A673 (cell line): ENCODE measurements at places on chromosomes 16 and 17. TPM values are rescaled to one million over a fixed set of nuclear protein-coding genes. Genes with fewer than 3 reads are reported as not detected.

Gene ABI3
- total RNA-seq, result 9.7 and 13.0 TPM in 2 replicates

Gene TMEM114
- total RNA-seq, result 0.86 and 1.8 TPM in 2 replicates

Gene KRT12
- total RNA-seq, result not detected in 2 replicates

Gene KRTAP9-2
- not detected in 2 replicates for total RNA-seq

Gene TEKT5
- not detected in 2 replicates for total RNA-seq

Gene NEUROD2
- not detected in 2 replicates for total RNA-seq

Gene FBXW10
- 0.17 TPM in 1 of 2 replicates, not detected in the other for total RNA-seq

DNA sequence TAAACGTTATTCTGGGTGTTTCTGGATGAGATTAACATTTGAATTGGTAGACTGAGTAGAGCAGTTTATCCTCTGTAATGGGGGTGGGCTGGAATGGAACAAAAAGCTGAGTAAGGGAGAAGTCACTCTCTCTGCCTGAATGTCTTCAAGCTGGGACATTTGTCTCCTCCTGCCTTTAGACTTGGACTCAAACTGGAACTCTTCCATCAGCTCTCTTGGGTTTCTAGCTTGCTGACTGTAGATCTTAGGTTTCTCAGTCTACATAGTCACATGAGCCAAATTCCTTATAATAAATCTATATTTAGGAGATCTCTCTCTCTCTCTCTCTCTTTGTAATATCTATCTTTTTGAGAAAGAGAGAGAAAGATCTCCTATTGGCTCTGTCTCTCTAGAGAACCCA lies 553.3 kb upstream of the CDH11 start:
- no peak overlapping the region for H3K4me3 ChIP-seq
- no peaks in the 10 kb centered on the region for H3K4me1 ChIP-seq
- H3K27me3 ChIP-seq, result no peaks in the 10 kb centered on the region

DNA sequence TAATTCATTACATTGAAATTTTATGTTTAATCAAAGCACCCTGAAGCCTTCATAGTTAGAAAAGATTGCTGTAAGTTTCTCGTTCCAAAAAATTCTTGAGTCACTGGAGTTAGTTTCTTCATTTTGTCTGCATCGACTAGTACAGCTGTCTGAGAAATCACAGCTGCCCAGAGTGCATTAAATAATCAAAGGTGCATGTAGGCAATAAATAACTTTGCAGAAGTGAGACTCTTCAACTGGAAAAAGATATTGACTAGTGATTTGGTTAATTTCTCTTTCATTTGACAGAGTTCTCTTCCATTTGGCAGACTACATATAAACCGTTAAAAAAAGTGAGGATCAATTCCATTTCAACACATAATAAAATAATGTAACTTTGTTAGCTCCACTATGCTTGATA lies 234.0 kb downstream of the CNTNAP4 start:
- no peaks in the 10 kb centered on the region for H3K36me3 ChIP-seq
- no peaks in the 10 kb centered on the region for H3K27me3 ChIP-seq
- no peaks in the 10 kb centered on the region for H3K4me1 ChIP-seq
- H3K4me3 ChIP-seq, result no peak overlapping the region
- DNase-seq, result no peak
- no peak overlapping the region for H3K27ac ChIP-seq

- H3K36me3 ChIP-seq, result peaks cover 18% of the 10 kb centered on the region
- no peaks in the 10 kb centered on the region for H3K4me1 ChIP-seq
- no peak for DNase-seq
These were observed 130.1 kb upstream of the TMEM97 start for GRCh38 chr17:28188841-28189263.

- H3K36me3 ChIP-seq, result no peaks in the 10 kb centered on the region
- no peak for DNase-seq
- H3K4me1 ChIP-seq, result no peaks in the 10 kb centered on the region
- no peak overlapping the region for H3K27ac ChIP-seq
- no peaks in the 10 kb centered on the region for H3K27me3 ChIP-seq
- H3K4me3 ChIP-seq, result no peak overlapping the region
These were observed 32.6 kb downstream of the PMP22 start for GRCh38 chr17:15232517-15232915.

- H3K27ac ChIP-seq, result no peak overlapping the region
- no peak overlapping the region for H3K4me3 ChIP-seq
- no peak for DNase-seq
These were observed 67.5 kb downstream of the GNAO1 start for GRCh38 chr16:56258508-56259424.

DNA sequence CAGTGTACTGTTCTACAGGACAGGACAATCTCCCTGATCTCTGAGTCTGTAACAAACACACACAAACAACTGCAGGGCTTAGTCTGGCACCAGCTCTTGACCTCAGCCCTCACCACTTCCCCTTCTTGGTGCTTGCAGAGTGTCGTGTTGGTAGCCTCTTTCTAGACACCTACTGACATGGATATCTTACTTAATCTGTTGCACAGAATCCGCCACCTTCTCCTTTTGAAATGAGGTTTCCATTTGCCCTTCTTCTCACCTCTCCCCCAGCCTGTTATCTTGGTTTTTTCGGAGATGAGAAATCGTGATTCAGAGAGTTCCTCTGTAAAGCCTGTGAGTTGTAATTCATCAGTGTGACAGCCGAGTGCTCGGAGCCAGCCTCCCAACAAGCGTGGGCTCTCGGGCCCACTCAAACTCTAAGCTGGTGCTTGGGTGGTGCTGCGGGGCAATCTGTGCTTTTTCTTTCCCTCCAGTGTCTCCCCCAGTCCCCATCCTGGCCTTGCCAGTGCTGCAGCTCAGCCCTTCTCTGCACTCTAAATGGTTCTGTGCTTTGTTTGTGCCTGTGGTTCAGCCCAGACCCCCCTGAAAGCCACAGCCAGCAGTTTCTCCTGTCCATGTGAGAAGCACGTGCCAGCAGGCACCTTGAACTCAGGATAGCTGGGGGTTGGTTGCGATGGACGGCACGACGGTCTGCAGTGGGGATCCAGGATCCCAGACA lies 28.1 kb downstream of the KIAA0513 start:
- H3K27ac ChIP-seq, result no peak overlapping the region
- no peaks in the 10 kb centered on the region for H3K36me3 ChIP-seq
- no peak for DNase-seq

GRCh38 chr17:39051001-39051585 lies 83.9 kb upstream of the FBXO47 start:
- H3K4me1 ChIP-seq, result no peaks in the 10 kb centered on the region
- DNase-seq, result no peak
- H3K27me3 ChIP-seq, result no peaks in the 10 kb centered on the region
- H3K36me3 ChIP-seq, result no peaks in the 10 kb centered on the region
- H3K27ac ChIP-seq, result no peak overlapping the region
- H3K4me3 ChIP-seq, result no peak overlapping the region

DNA sequence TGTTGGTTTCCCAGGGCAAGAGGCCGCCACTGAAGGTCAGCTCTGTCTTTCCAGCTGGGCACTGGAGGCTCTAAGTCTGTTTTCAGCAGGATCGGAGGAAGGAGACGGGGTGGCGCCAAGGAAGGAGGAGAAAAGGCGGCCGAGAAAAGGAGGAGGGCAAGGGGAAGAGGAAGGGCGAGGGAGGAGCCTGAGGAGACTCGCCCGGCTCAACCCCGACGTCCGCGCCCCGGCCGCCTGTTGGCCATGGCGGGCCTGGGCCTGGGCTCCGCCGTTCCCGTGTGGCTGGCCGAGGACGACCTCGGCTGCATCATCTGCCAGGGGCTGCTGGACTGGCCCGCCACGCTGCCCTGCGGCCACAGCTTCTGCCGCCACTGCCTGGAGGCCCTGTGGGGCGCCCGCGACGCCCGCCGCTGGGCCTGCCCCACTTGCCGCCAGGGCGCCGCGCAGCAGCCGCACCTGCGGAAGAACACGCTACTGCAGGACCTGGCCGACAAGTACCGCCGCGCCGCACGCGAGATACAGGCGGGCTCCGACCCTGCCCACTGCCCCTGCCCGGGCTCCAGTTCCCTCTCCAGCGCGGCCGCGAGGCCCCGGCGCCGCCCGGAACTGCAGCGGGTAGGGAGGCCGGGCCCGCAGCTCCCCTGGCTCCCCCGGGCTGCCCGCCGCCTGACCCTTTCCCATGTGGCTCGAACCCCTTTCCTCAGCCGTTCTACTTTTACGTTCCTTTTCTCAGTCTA lies at the start of gene RNF135:
Gene RNF135, plus strand, starts transcription at position 209 of the 737 bp plus-strand sequence. Its CDS starts 35 bp downstream, at position 244.
- H3K4me3 ChIP-seq, result peak within 1 kb of the TSS; percentile 51
- H3K36me3 ChIP-seq, result no peaks in the 10 kb centered on the region
- peak; percentile 72 for DNase-seq

- no peak overlapping the region for H3K4me3 ChIP-seq
- H3K27me3 ChIP-seq, result no peaks in the 10 kb centered on the region
- peaks cover 6% of the 10 kb centered on the region for H3K4me1 ChIP-seq
- DNase-seq, result peak; percentile 45
- no peak overlapping the region for H3K27ac ChIP-seq
- H3K36me3 ChIP-seq, result no peaks in the 10 kb centered on the region
These were observed 927 bp upstream of the SULT1A2 start for GRCh38 chr16:28597692-28598261.

- no peak overlapping the region for H3K27ac ChIP-seq
- DNase-seq, result no peak
- H3K4me3 ChIP-seq, result no peak overlapping the region
- H3K4me1 ChIP-seq, result peaks cover 30% of the 10 kb centered on the region
- no peaks in the 10 kb centered on the region for H3K36me3 ChIP-seq
These were observed 46.1 kb downstream of the WSB1 start for GRCh38 chr17:27339836-27340550.

GRCh38 chr17:66842959-66843358 lies 8.0 kb downstream of the CACNG5 start:
- no peaks in the 10 kb centered on the region for H3K4me1 ChIP-seq
- no peak for DNase-seq
- H3K36me3 ChIP-seq, result no peaks in the 10 kb centered on the region

- no peaks in the 10 kb centered on the region for H3K36me3 ChIP-seq
- H3K27me3 ChIP-seq, result no peaks in the 10 kb centered on the region
- H3K4me1 ChIP-seq, result peaks cover 41% of the 10 kb centered on the region
- H3K27ac ChIP-seq, result peak overlapping the region; percentile 90
- no peak for DNase-seq
- H3K4me3 ChIP-seq, result peak overlapping the region; percentile 88
These were observed 2.3 kb downstream of the MRC2 start for GRCh38 chr17:62629556-62630364.

DNA sequence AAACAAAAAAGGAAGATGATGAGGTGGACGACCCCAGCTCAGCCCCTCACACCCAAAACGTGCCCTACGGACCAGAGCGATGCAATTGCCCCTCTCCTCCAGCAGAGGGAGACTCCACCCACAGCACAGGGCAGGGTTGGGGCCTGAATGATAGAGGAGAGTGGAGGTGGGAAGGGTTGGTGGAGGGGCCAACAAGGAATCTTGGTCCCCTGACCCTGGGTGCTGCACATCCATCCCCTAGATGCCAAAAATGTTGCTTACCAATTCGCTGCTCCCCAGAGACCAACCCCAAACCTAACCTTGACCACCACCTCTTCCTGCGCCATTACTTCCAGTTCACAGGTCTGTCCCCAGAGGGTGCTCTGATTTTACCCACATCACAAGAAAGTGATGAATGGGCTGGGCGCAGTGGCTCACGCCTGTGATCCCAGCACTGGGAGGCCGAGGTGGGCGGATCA lies 12.9 kb downstream of the P2RX5 start:
- H3K27me3 ChIP-seq, result peaks cover 7% of the 10 kb centered on the region
- no peak overlapping the region for H3K4me3 ChIP-seq
- peak; percentile 66 for DNase-seq
- no peaks in the 10 kb centered on the region for H3K36me3 ChIP-seq
- no peaks in the 10 kb centered on the region for H3K4me1 ChIP-seq

GRCh38 chr17:79098282-79098867 lies 23.8 kb downstream of the ENGASE start:
- H3K27me3 ChIP-seq, result peaks cover 59% of the 10 kb centered on the region
- no peak overlapping the region for H3K27ac ChIP-seq
- H3K36me3 ChIP-seq, result no peaks in the 10 kb centered on the region
- H3K4me1 ChIP-seq, result no peaks in the 10 kb centered on the region
- no peak for DNase-seq

GRCh38 chr17:29677221-29677791 lies 54.6 kb upstream of the CORO6 start:
- H3K27me3 ChIP-seq, result no peaks in the 10 kb centered on the region
- H3K27ac ChIP-seq, result peak overlapping the region; percentile 49
- DNase-seq, result no peak
- peaks cover 25% of the 10 kb centered on the region for H3K4me1 ChIP-seq

- H3K36me3 ChIP-seq, result no peaks in the 10 kb centered on the region
- no peak overlapping the region for H3K27ac ChIP-seq
- no peak overlapping the region for H3K4me3 ChIP-seq
- peaks cover 26% of the 10 kb centered on the region for H3K27me3 ChIP-seq
- H3K4me1 ChIP-seq, result no peaks in the 10 kb centered on the region
These were observed 146.4 kb downstream of the RBFOX3 start for GRCh38 chr17:79464318-79465010.

- no peak overlapping the region for H3K27ac ChIP-seq
- no peaks in the 10 kb centered on the region for H3K4me1 ChIP-seq
- peaks cover 7% of the 10 kb centered on the region for H3K27me3 ChIP-seq
- peak; percentile 52 for DNase-seq
These were observed 90.2 kb upstream of the ERCC4 start for GRCh38 chr16:13829697-13830299.

DNA sequence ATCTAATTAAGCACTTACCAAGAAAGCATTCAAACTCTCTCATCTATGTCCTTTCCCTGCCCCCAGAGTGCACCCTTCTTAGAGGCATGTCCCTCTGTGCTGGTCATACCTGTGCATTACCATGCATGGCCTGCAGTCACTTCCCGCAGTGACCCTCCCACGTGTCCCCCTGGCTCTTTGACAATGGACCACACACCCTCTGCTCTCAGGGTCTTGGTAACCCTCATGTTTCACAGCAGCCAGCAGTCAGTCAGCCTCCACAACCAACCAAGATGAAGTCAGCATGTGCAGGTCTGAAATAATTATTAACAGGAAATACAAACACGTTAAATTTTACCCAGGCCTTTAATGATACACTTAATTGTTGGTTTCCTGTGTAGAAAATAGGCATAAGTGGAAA lies 10.1 kb downstream of the KRT33A start:
- DNase-seq, result peak; percentile 3
- no peaks in the 10 kb centered on the region for H3K27me3 ChIP-seq

DNA sequence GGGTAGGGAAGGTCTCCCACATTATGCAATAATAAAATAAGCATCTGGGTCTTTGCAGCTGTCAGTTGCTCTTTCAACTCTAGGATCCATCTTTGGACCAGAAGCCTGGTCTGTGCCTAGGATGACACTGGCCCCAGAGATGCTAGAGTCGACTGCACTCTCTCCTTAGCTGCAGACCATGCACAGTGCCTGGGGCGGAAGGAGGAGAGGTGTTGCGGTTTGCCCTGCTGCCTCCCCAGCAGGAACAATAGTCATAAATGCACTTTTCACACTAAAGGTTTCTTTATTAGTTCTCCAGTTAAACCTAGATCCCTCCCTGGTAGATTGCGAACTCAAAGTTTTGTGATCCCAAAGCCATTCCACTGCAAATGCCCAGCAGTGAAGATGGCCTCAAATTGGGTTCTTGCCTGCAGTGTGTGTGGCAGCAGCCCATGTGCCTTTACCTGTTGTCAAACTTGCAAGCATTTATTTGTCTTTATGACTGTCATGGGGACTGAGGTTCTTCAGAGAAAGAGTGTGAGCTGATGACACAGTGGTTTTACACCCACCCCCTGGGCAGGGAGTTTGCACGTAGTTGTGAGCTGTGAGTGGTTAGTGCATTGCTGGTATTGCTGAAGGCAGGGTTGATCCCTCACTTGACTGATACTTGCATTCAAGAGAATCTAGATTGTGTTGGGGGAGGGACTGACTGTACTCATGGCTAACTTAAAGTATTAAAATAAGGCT lies 10.3 kb downstream of the ATXN1L start:
- no peaks in the 10 kb centered on the region for H3K4me1 ChIP-seq
- no peak for DNase-seq
- H3K27me3 ChIP-seq, result no peaks in the 10 kb centered on the region
- no peak overlapping the region for H3K4me3 ChIP-seq
- H3K27ac ChIP-seq, result no peak overlapping the region
- H3K36me3 ChIP-seq, result peaks cover 21% of the 10 kb centered on the region
